Panc1 (cell line): ENCODE measurements at places on chromosomes 11 and 22. TPM values are rescaled to one million over a fixed set of nuclear protein-coding genes. Genes with fewer than 3 reads are reported as not detected.

DEFB131B gene
- not detected for total RNA-seq

PACS1 gene
- total RNA-seq, result 91.8 TPM

EFCAB6 gene
- 0.21 TPM for total RNA-seq

ARHGAP42 gene
- total RNA-seq, result 7.1 TPM

SLC7A4 gene
- total RNA-seq, result not detected

OR52H1 gene
- 0.15 TPM for total RNA-seq

NDUFC2 gene
- total RNA-seq, result 308 TPM

MS4A1 gene
- 0.59 TPM for total RNA-seq

OR51V1 gene
- total RNA-seq, result not detected

OR10A4 gene
- not detected for total RNA-seq

CADM1 gene
- total RNA-seq, result 3.9 TPM

DNA sequence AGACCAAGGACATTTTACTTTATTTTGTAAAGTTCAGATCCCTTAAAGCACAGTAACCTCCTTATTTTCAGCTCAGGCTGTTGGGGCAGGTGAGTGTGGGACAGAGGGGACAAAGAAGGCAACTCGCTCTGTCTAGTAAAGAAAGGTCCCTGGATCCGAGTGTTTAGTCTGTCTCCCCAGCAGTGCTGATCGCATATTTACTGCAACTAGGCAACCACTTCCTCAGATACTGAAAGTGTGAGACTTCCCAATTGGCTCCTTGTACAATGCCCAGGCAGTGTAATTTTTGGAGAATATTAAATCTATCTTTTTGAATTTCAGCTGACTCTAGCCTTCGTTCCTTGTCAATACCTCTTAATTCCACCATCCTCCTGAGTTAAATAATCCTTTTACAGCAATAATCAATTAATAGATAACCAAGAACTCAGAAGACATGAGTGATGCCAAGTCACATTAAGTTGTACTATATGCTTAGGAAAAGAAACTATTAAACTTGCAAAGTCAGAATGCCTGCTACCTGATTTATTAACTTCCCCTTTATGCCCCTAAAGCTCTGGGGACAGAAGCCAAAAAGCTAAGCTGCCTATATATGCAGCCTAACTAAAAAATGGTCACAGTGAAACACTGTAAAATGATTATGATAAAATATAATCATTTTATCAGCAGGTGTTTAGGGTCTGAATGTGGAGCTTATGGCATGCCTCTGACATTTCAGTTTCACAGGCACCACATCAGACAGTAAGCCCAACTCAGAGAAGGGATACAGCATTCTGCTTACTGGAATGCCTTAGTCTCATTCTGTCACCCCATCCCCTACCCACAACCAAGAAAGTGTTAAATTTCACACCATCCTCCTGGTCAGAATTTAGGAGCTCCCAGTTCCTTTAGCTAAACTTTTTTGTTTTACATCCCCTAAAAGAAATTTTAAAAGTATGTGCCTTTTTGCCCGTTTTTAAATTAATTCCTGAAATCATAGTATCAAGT is 138.7 kb downstream of the TRIM44 start:
- no peak for DNase-seq

DNA sequence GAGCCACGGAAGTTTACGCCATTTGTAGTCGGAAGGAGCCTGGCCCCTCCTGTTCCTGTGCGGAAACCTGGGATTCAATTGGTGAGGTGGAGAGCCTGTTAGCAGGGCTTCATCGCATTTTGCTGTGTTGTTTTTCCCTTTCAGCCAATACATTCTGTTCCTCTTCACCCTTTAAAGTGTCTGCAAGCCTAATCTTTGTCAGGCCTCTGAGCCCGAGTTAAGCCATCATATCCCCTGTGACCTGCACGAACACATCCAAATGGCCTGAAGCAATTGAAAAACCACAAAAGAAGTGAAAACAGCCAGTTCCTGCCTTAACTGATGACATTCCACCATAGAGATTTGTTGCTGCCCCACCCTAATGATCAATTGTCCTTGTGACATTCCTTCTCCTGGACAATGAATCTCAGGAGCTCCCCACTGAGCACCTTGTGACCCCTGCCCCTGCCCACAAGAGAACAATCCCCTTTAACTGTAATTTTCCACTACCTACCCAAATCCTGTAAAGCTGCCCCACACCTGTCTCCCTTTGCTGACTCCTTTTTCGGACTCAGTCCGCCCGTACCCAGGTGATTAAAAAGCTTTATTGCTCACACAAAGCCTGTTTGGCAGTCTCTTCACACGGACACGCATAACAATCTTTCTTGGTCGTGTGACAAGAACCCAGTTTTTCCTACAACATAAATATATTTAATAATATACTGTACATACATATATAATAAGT is 37.1 kb upstream of the MMP12 start:
- no peak for DNase-seq

- no peak for DNase-seq
Measured at GRCh38 chr11:28621753-28622152, 513.6 kb downstream of the METTL15 start.

DNA sequence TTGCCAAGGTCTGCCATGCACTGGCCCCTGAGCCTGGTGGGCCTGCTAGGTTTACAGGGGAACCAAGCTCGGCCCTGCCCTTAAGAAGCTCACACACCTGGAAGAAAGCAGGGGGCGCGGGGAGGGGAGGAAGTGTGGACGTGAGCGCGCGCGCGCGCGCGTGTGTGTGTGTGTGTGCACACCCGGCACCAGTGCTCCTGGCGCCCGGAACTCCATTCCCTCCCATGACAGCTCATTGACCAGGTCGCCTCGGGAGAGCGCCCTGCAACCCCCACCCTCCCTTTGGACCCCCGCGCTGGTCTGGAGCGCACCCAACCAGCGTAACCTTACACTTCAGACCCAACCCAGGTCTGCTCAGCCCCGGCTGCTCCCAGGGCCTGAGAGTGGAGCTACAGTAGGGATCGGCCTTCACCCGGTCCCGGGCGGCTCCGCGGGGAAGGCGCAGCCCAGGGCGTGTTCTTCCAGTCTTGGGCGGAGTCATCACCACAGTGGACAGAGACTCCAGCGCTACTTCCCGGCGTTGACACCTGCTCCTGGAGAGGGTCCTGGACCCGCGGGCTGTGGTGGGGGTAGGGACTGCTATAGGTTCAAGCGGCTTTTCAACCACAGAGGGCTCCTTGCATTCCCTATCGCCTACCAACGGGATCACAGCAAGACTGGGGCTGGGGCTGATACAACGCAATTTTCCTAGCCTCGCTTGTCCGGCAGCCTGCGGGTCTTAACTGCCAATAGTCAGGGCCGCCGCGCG is 1.5 kb downstream of the GALNT18 start:
- no peak for DNase-seq

DNA sequence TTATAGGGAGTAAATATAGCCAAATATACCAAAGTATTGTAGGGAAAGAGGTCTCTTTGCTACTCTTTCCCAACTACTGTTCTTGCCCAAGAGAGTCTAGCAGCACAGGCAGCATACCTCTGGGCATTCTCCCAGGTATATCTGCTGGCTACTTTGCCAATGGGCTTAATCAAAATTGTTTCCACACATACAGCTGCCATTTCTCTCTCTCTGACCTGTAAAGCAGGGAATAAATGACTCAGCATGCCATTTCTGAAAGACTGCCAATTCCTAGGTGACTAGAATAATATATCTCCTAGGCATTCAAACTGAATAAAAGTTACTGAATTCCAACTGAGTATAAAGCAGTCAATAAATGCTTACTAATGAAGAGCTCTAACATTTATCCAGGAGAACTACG is 44.6 kb downstream of the RDX start:
- DNase-seq, result peak; percentile 25

DNA sequence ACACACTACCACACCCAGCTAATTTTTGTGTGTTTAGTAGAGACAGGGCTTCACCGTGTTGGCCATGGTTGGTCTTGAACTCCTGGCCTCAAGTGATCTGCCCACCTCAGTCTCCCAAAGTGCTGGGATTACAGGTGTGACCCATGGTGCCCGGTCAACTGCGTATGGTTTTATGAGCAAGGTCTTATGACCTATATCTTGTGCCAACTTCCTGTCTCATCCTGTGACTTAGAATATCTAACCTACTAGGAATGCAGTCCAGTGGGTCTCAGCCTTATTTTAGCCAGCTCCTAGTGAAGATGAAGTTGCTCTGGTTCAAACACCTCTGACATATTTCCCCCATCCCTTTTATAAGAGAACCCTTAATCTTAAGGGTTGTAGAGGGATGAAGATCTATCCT is 66.1 kb upstream of the OR5AN1 start:
- DNase-seq, result no peak

- no peak for DNase-seq
Measured at GRCh38 chr11:105975128-105975527, 46.9 kb downstream of the MSANTD4 start.

- DNase-seq, result no peak
Measured at GRCh38 chr11:86091566-86091965, 22.7 kb upstream of the PICALM start.

- DNase-seq, result no peak
Measured at GRCh38 chr22:31179345-31179744, 19.4 kb downstream of the RNF185 start.

- no peak for DNase-seq
Measured at GRCh38 chr11:95229199-95229992, 1.6 kb downstream of the SESN3 start.

GRCh38 chr11:3155691-3156258 is 9.3 kb downstream of the OSBPL5 start:
- no peak for DNase-seq

GRCh38 chr22:22410121-22410520 is 98.4 kb downstream of the ZNF280B start:
- no peak for DNase-seq

DNA sequence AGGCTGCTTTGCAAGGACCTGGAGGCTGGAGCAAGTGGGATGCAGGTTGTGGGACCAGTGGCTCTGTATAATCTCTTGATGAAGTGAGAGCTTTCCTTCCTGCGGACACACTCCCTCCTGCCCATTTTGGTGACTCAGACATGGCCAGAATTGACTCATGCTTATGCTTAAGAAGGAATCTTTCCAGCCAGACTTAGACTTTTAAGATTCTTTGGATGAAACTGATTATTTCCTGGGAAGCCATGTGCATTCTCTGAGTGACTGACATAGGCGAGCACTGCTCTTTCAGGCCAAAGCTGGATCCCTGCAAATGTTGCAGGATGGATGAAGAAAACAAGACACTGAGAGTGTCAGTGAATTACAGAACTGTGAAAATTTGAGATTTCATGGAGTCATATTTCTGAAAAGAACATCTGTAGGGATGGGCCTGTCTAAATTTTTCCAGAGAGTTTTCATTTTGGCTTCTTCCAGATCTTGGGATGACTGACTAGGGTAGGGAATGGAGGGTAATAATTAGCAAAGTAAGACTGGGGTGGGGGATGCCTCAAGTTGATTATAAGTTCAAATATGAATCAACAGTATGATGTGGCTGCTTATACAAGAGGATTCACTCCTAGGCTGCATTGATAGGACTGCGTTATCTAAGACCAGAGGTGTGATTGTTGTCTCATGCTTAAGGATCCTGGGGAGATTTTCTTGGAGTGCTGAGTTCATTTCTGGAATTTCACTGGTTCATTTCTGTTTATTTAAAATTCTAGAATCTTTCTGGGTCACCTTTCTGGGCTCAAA is 195.8 kb downstream of the HIPK3 start:
- peak; percentile 22 for DNase-seq

GRCh38 chr11:68113986-68114385 is 7.2 kb downstream of the CHKA start:
- no peak for DNase-seq

DNA sequence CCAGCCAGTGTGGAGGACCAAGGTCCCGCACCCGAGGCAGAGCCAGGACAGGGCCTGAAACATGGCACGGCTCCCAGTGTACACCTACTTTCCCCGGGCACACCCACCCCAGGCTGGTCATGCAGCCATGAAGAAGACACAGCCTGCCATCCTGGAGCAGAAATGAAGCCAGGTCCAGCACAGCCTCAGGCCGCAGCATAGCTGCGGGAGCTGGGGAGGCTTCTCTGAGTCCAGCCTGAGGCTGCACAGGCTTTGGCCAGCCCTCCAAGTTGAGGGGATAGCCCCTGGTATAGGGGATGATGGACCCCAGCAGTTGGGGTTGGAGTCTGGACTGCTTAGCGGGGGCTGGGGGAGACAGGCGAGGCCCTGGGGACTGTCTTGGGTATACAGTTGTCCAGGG is 2.9 kb upstream of the HDAC10 start:
- DNase-seq, result no peak

- DNase-seq, result no peak
Measured at GRCh38 chr22:27420817-27421361, 380.7 kb downstream of the MN1 start.
